ENCODE measurements at places on chromosomes 11 and 22.

GRCh38 chr22:44730022-44730393 is 22.4 kb upstream of the ARHGAP8 start:
- no peak for DNase-seq

DNA sequence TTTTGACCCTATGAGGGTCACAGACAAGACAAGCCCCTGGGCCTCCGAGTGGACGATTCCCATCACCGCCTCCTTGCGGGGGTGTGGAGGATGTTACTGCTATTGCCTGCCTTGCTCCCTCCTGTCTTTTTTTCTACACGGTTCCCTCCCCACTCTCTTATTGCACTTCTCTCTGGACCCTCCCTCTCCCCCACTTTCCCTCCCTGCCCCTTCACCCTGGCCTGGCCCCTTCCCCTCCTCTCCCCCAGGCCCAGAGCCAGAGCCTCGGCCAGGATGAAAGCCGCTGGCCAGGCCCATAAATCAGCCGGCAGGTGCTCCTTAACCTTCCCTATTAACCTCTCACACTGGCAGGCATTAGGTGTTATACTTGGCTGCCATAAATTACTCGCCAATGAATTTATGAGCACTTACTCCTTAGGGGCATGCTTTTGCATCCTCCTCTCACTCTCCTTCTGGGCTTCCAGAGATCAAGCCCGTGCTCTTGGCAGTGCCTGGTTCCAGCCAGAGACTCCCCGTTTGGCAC is 18.3 kb upstream of the ALX4 start:
- no peak for DNase-seq

DNA sequence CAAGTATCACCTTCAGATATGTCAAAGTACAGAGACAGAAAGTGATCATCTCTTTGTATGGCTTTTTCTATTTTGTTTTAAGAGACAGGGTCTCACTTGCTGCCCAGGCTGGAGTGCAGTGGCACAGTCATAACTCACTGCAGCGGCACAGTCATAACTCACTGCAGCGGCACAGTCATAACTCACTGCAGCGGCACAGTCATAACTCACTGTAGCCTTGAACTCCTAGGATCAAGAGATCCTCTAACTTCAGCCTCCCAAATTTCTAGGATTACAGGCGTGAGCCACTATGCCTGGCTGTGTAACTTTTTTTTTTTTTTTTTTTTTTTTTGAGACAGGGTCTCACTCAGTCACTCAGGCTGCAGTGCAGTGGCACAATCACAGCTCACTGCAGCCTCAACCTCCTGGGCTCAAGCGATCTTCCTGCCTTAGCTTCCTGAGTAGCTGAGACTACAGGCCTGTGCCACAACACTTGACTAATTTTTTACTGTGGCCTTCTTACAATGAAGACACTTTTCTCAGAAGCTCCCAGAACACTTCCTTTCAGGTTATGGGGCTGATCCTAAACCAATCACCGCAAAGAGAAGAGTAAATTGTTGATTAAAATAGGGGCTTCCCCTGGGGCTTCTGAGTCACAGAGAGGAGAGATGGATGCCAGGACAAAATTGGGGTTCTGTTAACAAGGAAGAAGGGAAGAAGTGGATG is 9.0 kb upstream of the HIKESHI start:
- DNase-seq, result no peak

- no peak for DNase-seq
These were observed 59.6 kb upstream of the EMID1 start for GRCh38 chr22:29146091-29146560.

- DNase-seq, result no peak
These were observed 33.9 kb downstream of the AP2A2 start for GRCh38 chr11:959608-960007.

DNA sequence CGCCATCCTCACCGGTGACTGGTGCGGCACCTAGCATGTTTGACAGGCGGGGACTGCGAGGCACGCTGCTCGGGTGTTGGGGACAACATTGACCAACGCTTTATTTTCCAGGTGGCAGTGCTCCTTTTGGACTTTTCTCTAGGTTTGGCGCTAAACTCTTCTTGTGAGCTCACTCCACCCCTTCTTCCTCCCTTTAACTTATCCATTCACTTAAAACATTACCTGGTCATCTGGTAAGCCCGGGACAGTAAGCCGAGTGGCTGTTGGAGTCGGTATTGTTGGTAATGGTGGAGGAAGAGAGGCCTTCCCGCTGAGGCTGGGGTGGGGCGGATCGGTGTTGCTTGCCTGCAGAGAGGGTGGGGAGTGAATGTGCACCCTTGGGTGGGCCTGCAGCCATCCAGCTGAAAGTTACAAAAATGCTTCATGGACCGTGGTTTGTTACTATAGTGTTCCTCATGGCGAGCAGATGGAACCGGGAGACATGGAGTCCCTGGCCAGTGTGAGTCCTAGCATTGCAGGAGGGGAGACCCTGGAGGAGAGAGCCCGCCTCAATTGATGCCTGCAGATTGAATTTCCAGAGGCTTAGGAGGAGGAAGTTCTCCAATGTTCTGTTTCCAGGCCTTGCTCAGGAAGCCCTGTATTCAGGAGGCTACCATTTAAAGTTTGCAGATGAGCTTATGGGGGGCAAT is 1.1 kb downstream of the NEAT1 start:
- DNase-seq, result no peak

GRCh38 chr11:109033627-109034338 is 368.9 kb downstream of the DDX10 start:
- no peak for DNase-seq

DNA sequence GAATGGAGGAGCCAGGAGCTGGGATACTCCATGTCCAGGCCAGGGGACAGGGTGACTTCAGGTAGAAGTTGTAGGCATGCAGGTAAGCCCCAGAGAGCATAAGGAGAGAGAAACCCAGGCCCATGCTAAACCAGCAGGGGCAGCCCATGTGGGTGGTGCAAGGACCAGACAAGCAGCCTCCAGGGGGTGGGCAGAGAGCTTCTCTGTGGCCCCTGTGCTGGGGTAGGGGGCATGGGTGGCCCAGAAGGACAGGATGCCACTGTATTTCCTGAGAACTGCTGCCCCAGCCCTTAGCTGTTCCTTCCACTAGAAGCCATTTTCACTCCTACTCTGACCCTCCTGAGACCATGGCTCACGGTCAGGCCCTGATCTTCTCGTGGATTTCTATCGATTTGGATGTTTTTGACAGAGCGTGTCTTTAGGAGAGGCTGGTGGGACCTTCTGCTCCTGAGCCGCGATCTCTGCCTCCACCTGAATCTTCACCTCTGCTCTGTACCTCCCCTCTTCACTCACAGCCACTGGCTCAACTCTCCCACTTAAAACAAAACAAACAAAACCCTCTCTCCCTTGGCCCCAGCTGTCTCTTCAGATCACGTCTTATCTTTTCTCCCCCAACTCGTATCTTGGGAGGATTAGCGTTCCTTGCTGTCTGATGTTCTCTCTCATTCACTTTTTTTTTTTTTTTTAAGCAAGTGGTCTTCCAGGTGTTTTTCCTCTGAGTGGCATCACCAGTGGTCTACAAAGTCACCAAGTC is 112.2 kb downstream of the NECTIN1 start:
- DNase-seq, result no peak

GRCh38 chr11:57641011-57641807 is 8.5 kb downstream of the YPEL4 start:
- DNase-seq, result peak; percentile 50

DNA sequence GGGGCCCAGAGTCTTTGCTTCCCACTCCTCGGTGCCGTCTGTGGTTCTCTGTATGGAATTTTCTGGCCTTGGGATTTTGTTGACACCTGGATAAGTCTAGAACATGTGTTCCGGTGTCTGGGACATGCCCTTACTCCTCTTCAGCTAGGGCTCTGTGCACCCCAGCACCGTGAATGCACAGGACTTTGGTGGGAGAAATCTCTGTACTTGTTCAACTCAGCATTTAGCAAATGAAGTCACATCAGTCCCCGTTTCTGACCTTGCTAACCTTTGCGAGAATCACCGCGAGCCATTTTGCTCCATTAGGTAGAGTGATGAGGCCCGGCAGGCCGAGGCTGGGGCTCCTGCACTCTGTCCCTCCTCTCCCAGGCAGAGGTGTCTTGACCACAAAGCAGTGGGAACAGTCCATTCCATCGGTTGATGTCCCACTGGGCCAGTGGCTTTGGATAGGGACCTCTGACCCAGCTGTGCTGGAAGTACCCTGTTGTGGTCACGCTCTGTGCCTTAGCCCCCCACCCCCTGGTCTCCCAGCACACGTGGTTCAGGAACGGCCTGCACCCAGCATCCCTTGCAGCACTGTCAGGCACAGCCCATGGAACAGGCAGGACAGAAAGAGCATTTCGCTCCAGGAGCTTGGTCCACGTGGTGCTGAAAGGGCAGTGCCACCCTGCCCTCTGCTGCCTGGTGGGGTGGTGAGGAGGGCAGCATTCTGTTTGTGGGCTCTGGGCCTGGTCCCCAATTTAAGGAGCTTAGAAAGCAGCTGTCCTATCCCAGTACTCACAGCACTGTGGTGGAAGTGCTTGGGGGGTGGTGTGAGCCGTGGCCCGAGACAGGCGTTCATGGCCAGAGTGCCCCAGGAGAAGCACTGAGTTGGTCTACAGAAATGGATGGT is 73.4 kb downstream of the MED15 start:
- no peak for DNase-seq

DNA sequence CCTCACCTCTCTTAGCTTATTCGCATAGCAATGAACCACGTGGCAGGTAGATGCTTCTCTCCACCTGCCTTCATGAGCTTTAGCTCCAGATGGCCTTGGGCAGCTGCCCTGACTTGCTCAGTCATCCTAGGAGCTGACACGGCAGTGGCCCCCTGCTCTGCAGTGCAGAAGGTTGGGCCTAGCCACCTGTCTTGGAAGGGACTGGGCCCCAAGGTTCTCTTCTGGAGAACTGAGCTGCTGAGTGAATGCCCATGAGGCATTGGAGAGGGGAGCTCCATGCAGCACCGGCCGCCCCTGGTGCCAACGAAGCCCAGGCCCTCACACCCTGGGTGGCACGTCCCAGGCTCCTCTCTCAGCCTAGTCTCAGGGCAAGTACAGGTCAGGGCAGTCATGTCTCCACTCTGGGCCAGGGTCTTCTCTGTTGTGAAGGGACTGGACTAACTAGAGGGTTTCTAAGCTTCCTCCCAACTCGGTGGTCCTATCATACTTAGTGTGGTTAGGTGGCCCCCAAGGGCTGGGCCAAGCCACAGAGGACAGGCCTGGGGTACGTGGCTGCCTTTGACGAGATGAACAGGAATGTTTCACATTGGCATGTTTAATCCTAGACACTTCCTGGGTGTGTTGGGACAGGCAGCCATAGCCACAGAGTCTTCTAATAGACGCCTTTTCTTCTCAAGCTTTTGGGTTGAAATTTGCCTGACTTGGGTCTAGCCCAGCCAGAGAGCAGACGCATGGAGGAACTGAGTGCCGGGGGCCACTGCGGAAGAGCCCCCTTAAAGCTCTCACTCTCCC is 47.9 kb downstream of the ALX4 start:
- no peak for DNase-seq

GRCh38 chr22:36901411-36902142 is 11.9 kb upstream of the CSF2RB start:
- no peak for DNase-seq

GRCh38 chr11:122177238-122177637 is 61.2 kb upstream of the BLID start:
- DNase-seq, result no peak

GRCh38 chr11:75380716-75381420 is 18.4 kb upstream of the RPS3 start:
- DNase-seq, result no peak

- no peak for DNase-seq
These were observed 65.5 kb downstream of the ME3 start for GRCh38 chr11:86606836-86607481.

DNA sequence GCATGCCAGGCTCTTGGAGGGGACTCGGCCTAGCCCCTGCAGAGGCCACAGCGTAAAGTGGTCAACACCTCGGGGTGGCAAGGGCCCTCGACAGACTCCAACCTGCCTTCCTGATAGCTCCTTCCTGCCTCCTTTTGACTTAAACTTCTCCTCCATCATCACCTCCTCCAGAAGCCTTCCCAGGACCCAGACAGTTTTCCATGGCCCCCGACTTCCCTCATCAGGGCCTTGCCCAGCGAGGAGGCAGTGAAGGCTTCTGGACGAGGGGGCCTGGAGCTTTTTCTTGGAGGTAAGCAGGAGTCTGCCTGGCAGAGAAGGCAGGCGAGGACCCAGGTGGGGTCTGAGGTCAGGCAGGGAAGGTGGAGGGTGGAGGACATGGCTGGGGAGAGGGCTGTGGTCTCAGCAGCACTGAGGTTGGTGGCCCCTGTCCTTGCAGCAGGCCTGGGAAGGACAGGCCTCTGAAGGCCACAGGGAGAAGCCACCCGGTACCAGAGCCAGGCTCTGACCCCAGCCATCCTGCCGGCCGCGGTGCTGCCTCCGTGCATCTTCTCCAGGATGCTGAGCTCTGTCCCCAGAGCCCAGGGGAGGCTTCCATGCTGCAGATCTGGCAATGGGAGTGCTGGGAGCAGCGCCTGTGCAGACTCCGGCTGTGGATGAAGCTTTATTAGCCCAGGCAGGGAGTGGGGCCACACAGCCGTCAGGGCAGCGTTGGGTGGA is 81.4 kb downstream of the WNT7B start:
- DNase-seq, result no peak

GRCh38 chr11:112751772-112752171 is 209.4 kb upstream of the NCAM1 start:
- no peak for DNase-seq

- DNase-seq, result peak; percentile 91
These were observed 131.1 kb downstream of the RASSF10 start for GRCh38 chr11:13140028-13140870.

- no peak for DNase-seq
These were observed 7.8 kb downstream of the EMID1 start for GRCh38 chr22:29213493-29213892.
